Naive thymus-derived CD4-positive, alpha-beta T cell (primary cell): ENCODE measurements at places on chromosomes 7 and 10.

DNA sequence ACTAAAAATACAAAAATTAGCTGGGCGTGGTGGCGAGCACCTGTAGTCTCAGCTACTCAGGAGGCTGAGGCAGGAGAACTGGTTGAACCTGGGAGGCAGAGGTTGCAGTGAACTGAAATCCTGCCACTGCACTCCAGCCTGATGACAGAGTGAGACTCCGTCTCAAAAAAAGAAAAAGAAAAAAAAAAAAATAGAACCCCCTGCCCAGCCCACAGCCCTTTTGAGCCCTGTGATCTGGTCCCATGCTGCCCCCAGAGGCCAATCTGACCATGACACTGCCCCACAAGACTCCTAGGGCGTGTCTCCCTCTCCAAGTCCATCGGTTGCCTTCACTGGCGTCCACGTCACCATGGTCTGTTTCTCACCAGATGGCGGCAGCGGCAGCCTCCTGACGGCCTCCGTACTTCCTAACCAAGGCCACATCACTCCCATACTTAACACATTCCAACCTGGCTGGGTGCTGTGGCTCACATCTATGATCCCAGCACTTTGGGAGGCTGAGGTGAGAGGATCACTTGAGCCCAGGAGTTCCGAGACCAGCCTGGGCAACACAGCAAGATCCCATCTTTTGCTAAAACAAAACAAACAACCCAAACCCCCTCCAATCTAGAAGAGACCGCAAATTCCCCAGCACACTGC is 18.0 kb downstream of the STX1A start:
- DNase-seq: no peak

DNA sequence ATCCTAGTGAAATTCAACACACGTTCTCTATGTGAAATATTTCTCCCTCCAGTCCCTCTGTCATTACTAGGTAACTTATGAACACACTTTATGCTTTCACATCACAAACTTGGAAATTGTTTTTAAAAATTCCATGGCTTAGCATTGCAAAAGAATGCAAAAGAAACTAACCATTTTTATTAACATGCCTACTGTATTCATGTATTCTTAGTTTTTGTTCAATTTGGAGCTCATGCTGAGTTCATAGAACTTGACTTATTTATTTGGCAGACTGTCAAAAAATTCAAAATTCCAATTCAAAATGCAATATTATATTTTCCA is 155.0 kb upstream of the SEMA3C start:
- DNase-seq: no peak

DNA sequence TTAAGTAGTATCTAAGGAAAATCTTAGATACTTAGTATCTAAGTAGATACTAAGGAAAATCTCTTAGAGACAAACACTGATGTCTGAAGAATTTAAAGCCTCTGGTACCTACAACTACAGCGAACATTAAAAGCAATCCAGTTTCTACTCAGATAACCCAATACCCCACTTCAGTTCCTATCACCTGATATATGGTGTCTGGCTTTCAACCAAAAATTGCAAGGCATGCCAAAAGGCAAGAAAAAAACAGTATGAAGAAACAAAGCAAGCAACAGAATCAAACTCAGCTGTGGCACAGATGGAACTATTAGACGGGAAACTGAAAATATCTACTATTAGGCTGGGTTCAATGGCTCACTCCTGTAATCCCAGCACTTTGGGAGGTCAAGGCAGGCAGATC is 31.1 kb downstream of the ARHGAP12 start:
- no peak for DNase-seq

GRCh38 chr10:3527869-3528268 is 257.1 kb downstream of the KLF6 start:
- no peak for DNase-seq

GRCh38 chr7:44565795-44566559 is 7.7 kb downstream of the DDX56 start:
- no peak for DNase-seq

DNA sequence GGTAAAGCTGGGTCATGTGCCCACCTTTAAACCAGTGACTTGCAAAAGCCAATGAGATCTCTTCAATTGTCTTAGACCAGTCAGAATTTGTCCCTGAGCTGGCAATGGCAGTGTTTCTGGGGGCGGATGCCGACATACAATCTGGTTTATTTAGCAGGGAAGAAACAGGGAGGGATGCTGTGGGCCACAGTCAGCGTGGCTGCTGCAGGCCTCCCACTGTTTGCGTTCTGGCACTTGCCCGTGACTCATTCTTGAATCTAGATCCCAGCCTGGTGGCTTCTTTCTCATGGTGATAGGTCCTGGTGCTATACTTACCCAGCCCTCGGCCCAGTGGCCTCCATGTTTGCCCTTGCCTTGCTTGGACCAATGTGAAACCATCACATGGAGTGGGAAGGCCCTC is 3.1 kb upstream of the CPA1 start:
- DNase-seq: no peak

DNA sequence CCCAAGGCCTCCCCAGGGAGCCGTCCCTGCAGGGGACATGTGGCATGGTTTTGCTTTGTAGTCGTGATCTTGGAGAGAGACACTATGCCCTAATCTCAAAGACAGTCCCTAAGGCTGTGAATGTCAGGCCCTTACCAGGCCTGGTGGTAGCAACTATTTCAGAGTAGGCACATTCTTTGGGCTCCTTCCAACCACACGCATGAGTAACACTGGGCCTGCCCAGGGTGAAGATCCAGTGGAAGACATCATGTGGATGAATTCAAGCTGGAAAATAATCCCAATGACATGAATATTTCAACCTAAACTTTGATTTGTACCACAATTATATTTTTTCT is 39.5 kb upstream of the INSIG1 start:
- DNase-seq: no peak

- peak; percentile 2 for DNase-seq
Observed at GRCh38 chr7:108335269-108335918, 120.8 kb downstream of the NRCAM start.
